ENCODE measurements at places on chromosomes 1 and 21.
A peak's percentile ranks its signal among the peaks of the same experiment; 100 is the strongest.

DNA sequence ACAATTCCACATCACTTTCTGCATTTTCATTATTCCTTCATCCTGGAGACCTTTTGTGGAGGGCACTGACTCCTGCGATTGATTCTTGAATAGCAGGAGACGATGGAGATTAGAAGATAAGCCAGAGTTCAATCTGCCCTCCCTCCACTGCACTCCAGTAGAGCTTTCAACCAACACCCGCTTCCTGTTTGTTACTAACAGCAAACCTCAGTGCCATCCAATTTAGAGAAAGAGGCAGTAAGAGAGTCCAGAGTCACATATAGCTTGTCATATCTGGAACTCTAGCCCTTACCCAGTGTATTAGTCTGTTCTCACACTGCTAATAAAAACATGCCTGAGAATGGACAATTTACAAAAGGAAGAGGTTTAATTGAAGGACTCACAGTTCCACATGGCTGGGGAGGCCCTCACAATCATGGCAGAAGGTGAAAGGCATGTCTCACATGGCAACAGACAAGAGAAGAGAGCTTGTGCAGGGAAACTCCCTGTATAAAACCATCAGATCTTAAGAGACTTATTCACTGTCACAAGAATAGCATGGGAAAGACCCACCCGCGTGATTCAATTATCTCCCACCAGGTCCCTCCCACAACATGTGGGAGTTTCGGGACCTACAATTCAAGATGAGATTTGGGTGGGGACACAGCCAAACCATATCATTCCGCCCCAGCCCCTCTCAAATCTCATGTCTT is 55.9 kb downstream of the PCBP3 start:
- no peak for DNase-seq

GRCh38 chr21:36705679-36706481 is 7.0 kb downstream of the SIM2 start:
- DNase-seq = no peak

DNA sequence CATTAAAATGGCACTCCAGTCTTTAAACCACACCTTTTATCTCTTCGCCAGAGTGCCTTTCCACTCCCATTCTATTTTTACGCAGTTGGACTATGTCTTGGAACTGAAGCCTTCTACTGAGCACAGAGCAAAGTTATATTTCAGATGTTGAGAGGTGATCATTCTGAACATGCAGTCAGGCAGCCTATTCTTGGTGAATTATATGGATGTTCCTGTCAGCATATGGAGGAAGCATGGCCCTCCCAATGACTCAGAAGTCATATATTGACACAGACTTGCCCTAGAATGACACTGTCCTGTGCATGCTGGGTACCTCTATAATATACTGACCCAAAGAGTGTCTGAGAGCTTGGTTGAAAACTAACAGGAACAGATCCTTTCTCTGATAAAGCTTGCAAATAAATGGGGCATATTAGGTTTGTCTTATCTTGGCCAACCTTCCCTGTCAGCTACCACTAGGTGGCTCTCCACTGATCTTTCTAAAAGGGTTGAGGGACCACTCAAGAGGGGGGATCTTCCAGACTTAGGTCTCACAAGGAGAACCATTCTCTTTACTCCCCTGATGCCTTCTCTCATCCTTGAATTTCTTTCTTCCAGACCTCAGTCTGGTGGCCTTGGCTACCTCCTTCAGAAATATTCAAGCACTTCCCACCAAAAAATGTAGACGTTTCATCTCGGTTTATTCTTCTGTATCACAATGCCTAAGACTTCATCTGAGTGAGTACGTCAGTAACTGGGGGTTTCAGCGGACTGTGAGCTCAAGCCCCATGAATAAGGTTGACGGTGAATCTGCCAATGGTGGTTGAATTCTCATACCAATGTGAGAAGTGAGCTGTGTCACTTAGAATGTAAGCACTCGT is 11.8 kb upstream of the ALG14 start:
- peak; percentile 40 for DNase-seq

GRCh38 chr1:17671741-17672140 is 83.4 kb upstream of the ACTL8 start:
- DNase-seq = peak; percentile 75

- DNase-seq = no peak
Observed at GRCh38 chr21:18743531-18743930, 339.9 kb upstream of the TMPRSS15 start.

DNA sequence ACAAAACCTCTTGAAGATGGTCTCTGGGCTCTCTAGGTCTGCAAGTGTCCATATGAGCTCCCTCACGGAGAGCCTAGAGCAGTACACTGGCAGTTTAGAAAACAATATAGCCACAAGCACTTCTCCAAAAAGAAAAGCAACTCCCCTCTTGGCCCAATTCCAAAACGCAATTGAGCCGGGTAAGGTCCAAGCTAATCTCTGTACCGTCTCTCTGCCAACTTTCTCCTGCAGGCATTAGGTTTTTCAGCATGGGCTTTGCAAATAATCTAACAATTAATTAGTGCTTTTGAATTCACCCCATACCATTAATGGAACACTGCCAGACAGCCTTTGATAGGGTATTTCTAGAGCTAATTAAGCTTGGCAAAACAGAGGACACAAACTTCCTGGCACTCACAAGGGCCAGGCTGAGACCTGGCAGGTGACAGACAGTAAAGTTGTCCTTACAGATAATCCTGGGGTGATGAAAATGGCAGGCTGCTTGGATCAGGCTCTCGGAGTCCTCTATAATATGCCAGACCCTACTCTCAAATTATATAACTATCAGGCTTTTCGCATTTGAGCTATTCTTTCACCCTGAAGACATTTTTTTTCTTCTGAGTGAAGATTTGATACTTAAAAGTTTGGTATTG is 39.8 kb downstream of the TGFBR3 start:
- DNase-seq = no peak

DNA sequence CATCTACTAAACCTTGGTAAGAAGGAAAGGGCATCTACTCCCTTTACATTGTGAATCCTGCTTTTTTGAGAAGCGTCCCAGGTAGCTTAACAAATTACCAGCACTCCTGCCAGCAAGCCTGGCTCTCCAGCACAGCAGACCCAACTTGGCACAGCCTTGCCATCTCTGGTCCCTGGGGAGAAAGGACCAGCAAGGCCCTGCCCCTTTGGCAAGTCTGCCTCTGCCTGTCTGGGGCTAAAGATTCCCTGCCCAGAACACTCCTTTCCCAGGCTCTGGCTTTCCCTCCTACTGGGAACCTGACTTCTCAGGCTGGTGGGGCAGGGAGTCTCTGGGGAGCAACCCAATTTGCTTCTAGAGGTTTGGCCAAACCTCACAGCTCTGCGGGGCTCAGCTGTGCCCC is 68.5 kb downstream of the ATP2B4 start:
- DNase-seq = no peak

GRCh38 chr21:44555200-44555875 is 3.3 kb downstream of the KRTAP10-3 start:
- DNase-seq = no peak

DNA sequence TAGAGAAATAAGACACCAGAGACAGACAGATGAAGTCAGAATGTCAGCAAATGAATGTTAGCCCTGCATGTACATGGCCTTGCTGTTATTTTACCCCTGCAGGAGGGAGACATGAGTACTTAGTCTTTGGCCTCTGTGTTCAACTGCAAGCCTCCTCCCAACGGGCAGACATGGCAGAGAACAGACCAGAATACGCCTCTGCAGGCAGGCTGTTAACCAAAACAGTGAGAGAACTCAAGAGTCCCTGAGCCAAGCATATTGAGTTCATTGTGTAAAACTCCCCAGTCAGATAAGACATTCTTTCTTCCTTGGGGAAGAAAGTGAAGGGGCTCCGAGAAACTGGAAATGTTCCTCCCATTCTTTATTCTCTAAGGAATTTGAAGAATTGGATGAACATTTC is 150.9 kb downstream of the PHTF1 start:
- no peak for DNase-seq

DNA sequence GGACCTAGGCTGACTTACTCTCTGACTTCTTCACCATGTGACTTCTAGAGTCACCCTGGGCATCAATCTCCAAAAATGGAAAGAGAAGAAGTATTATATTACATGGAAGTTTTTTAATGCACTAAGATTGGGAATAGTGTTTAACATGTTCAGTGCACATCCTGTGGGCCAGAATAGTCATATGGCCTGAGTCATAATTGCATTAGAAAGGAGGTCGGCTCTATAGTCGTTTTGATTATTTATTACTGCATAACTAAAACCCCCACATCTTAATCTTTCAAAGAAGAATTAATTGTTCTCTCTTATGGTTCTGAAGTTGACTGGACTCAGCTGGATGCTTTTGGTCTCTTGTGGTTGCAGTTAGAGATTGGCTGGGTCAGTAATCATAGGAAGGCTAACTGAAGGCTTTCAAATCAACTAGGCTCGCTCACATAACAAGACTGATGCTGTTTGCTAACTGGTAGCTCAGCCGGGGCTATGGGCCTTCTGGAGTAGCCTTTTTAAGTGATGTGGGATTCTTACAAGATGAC is 810.6 kb upstream of the ADGRL4 start:
- DNase-seq = no peak

DNA sequence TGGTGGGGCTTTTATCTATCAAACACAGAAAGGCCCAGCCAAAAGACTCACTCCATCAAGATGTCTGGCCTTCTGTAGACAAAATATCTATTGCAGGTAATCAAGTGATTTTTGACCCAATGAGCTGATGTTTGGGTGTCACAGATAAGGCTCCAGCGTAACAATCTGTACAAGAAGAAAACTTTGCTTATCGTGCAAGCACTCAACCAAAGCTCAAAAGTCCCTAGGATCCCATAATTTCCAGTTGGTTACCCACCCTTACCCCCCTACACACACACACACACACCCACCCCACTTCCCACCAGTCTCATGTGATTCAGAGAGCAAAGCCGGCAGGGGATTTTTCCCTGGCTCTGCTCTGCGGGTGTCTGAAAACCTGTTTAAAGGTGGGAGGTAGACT is 5.8 kb downstream of the ITPKB start:
- DNase-seq = no peak

DNA sequence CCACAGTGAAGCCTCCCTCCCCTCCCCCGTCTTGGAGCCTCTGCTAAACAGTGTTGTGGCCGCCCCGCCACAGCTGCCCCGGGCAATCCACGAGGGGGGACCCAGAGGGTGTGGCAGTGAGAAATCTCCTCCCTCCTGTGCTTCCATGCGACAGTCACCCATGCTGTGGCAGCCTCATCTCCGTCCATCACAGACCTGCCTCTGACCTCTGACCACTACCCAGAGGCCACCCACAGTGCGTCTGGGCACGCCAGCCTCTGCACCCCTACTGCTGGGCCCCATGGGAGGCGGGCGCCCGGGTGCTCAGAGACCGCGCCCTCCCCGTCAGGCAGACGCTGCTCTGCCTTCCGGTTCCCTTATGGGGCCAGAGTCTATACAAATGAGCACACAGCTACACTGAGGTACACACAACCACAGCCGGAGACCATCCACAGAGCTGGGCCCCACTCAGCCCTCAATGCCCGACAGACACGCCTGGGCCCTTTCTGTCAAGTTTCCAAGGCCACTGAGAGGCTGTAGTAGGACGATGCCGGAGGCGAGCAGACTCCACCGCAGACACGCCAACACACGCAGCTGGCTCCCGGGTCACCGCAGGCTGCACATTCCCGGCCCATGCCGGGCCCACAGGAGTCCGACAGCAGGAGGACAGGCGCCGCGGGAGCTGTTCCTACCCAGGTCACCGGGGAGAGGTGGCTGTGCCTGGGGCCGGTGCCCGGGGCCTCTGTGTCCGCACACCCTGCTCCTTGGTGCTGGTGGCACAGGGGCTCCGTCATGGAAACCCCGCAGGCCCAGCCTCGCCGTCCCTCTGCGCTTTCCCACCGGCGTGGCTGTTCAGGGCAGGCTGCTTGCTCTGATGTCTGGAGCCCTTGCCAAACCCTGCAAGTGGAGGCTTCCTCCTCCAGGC is 23.9 kb upstream of the TMEM52 start:
- no peak for DNase-seq

DNA sequence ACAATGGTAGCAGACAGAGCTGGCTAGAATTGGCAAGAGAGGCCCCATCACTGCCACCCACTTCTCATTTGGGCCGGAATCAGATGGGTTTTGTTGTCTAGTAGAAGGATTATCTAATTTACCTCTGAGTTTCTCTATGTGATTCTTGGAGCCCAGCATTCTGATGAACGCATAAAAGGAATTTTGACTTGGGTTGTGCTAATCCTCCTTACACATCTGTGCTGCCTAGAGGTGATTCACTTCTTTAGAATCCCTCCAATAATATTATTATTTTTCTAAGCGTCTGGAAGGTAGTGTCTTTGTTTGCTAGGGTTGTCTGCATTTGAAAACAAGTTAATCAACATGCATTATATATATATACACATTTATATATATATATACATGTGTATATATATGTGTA is 118.1 kb downstream of the RUNX1 start:
- no peak for DNase-seq

- DNase-seq = no peak
Observed at GRCh38 chr1:899636-900317, 23.9 kb upstream of the SAMD11 start.

DNA sequence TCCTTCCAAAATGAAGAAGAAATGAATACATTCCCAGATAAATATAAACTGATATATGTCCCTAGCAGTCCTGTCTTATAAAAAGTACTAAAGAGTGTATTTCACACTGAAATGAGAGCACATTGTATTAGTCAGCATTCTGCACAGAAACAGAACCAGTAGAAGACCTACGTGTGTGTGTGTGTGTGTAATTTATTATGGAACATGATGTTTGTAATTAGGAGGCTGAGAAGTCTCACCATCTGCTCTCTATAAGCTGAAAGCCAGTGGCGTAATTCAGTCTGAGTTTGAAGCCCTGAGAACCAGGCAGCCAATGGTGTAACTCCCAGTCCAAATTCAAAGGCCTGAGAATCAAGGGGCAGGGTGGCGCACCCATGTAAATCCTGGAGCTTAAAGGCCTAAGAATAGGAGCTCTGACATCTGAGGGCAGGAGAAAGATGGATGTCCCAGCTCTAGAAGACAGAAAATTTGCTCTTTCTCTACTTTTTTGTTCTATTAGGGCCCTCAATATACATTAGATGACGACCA is 146.5 kb upstream of the LYPLAL1 start:
- DNase-seq = peak; percentile 94

- no peak for DNase-seq
Observed at GRCh38 chr1:116950517-116951199, 40.9 kb downstream of the PTGFRN start.

GRCh38 chr1:76269155-76269554 is 194.6 kb downstream of the ST6GALNAC3 start:
- DNase-seq = no peak

DNA sequence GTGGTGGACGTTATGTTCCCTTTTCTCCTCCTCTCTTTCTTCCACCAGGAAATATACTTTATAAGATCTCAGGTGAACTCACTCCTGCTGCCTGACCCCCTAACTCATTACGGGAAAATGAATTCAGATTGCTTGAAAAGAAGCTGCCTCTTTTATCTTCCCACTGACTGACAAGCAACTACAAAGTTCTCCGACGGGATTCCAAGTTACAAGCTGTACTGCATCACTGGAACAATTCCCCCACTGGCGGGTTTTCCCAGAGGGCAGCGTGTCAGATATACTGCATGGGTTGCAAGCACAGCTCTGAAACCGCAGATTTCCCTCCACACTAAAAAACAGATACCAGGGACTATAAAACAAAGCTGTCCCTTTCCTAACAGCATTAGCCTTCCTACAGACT is 390.6 kb downstream of the KCTD3 start:
- DNase-seq = no peak

- peak; percentile 95 for DNase-seq
Observed at GRCh38 chr1:201447903-201448871, 20.8 kb downstream of the PHLDA3 start.

GRCh38 chr1:177384461-177384860 is 213.7 kb downstream of the BRINP2 start:
- no peak for DNase-seq
